DMS 273 treated with DMSO at 0.1 percent for 48 hours (cell line): ENCODE measurements at places on chromosomes 4 and X.

- DNase-seq: no peak
Observed at GRCh38 chrX:20414762-20415445, 148.2 kb upstream of the RPS6KA3 start.

DNA sequence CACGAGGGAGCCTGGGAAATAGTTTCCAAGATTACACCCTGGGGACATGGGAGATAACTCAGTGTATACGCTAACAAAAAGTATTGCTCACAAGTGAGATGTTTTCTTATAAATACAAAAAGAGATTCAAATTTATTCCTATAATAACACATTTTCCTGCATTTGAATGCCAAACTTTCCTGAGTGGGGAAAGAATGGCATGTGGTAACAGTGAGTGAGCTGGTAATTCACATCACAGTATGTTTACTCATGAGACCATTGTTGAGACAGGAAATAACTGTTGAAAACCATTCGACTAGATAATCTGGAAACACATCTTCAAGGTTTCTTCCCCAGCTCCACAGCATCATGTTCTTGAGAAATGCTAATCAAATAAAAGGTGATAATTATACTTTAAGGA, 109.1 kb downstream of the TASL start:
- DNase-seq: no peak

DNA sequence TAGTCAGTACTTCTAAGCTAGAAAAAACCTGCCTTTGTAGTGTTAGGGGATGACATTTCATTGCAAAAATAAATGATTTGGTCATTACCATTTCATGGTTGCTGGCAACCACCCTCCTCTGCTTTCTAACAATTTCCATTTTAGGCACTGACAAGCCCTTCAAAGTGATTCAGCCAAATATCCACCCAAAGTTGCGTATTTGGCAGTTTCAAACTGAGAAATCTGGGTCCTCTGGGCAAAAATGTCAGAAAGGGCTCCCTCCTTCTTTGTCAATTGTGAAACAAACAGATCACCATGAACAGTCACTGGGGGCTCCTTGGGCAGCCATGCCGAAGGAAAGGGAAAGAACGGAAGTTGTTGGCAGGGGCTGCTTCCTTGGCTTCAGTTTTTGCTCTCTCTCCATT, 33.0 kb downstream of the PLAC1 start:
- DNase-seq: no peak

DNA sequence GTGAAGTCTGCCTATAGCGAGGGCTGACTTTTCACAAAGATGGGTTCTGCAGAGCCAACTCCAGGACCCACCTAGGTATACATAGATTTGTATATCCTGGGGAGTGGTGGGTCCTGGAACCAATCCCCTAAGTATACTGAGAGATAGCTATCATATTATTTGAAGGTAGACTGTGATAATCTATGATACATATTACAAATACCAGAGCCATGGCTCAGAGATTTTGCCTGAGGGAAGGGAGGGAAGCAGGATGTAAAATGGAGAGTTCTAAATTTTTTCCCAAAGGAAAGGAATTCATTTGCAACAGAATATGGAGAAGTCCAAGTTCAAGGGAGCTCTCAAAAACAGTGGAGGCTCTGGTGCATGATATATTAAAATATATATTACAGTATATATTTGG, 7.2 kb downstream of the TCEAL3 start:
- DNase-seq: no peak

GRCh38 chrX:5042563-5042962, 1186.1 kb downstream of the NLGN4X start:
- no peak for DNase-seq

DNA sequence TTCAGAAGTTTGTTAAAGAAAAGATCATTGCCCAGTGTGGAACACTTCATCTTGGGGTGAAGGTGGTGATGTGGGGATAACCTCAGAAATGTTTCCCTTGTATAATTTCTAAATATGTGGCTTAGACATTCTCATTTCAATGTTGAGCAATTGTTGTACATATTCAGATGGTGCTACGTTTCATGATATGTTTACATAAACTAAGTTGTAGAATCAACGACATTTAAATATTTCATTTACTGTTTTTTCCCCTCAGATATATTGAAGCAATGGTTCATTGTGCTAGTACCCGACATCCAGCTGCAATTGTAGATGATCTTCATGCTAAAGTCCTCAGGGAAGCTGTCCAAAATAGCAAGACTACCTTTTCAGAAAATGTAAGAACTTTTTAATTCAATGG, 92.6 kb downstream of the BLTP1 start:
- DNase-seq: no peak

- DNase-seq: no peak
Observed at GRCh38 chrX:33831211-33831610, 300.9 kb downstream of the FAM47A start.

DNA sequence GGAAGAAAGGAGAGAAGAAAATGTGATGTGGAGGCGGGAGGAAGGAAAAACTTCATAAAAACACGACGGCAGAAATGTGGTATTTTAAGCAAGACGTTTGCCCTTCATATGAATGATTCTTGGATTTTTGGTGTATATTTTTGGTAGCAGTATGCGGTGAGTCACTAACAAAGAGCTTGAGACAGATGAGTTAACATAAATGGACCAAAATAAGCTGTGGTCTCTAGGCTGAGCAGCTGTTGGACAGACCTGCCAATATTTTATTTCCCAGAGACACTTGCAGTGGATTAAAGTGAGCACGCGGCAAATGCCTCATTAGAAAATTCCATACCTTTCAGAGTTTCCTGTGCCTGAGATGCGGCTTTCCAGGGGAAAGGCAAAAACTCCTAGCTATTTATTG, 43.1 kb upstream of the RPS6KA3 start:
- DNase-seq: no peak

DNA sequence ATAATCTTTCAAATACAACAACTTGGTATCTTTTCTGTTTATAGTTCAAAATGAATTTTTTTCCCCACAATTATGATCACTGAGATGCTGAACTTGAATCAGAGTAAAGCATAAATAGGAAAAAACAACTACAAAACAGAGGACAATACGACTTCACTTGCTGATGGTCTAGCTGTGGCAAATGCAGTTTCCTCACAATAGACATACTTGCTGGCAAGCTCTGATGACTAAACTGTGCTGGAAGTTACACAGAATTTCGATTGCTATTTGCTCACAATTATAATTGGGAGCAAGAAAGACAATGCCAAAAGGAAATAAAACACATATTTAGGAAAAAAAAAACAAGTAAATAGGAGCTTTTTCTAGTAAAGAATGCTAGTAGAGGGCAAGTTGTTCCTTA, 14.7 kb downstream of the VEGFC start:
- DNase-seq: no peak

- no peak for DNase-seq
Observed at GRCh38 chr4:75698162-75698962, 25.2 kb upstream of the G3BP2 start.

DNA sequence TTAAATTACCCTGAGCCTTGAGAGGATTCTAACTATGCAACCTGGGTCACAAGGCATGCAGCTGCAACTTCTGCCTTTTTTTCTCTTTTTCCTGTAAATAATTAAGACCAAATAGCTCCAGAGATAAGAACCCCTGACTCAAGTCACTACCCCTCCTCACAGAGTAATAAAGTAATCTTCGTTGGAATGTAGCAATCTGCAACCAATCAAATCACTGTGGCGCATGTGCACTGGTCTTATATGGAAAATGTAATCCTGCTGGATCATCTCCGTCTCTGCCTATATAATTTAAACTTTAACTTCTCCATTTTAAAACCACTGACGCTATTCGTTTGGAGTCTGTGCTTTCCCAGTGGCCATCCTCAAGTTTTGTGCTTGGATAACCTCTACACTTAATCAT, 6.1 kb upstream of the EFHC2 start:
- no peak for DNase-seq

DNA sequence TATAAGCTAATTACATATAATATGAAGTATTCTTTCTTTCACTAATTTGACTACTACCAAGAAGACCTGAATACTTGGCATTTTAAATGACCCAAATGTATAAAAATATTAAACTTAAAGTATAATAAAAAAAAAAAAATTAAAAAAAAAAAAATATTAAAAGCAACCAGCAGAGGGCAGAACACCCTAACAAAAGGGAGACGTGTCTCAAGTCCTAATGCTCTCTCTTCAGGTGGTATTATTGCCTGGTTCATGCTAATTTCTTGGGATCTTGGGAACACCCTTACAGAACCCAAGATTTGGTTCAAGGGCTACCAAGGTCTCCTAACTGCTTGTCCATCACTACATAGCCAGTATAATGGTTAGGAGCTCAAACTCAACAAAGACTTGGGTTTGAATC, 754.8 kb downstream of the RAB28 start:
- no peak for DNase-seq

GRCh38 chrX:86714441-86714840, 566.2 kb downstream of the DACH2 start:
- no peak for DNase-seq

DNA sequence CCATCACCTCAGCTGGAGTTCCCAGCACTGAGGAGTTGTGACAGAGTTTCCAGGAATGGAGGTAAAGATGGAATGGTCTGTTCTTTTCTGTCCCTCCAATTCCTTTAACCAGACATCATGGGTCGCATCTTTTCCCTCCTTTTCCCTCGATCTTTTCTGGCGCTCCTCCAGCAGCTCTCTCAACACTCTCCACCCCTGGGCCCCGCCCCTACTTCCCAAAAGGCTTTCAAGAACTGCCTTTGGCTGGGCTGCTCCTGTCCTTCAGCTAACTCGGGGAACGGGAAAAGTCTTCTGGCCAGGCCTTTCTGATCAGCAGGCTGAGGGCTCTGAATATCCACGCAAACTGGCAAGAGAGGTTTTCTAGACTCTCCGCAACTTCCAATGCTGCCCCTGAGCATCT, 34.0 kb downstream of the UTP14A start:
- no peak for DNase-seq

- no peak for DNase-seq
Observed at GRCh38 chr4:62275470-62275869, 1075.3 kb downstream of the ADGRL3 start.

- no peak for DNase-seq
Observed at GRCh38 chr4:39716356-39716755, 18.4 kb downstream of the UBE2K start.
